Left colon (tissue), 2 donors: ENCODE measurements at places on chromosomes 2 and 18. TPM values are rescaled to one million over a fixed set of nuclear protein-coding genes. Genes with fewer than 3 reads are reported as not detected.
A peak's percentile ranks its signal among the peaks of the same experiment; 100 is the strongest.

DNA sequence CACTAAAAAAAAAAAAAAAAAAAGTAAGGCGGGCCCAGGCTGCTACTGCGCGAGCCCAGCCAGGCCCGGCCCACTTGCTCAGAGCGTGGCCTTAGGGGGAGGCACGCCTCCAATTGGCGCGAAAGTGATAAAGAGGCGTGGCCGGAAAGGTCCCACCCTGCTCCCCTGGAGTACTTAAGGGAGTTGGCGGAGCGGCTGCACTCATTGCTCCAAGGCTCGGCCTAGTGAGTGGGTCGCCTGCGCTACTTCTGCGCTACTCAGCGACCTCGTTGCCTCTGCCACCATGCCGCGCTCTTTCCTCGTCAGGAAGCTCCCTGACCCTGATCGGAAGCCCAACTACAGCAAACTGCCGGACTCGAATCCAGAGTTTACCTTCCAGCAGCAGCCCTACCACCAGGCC lies 36.9 kb downstream of the UNC80 start:
- DNase-seq, result no peak

The SLC30A3 gene
- not detected for total RNA-seq

DNA sequence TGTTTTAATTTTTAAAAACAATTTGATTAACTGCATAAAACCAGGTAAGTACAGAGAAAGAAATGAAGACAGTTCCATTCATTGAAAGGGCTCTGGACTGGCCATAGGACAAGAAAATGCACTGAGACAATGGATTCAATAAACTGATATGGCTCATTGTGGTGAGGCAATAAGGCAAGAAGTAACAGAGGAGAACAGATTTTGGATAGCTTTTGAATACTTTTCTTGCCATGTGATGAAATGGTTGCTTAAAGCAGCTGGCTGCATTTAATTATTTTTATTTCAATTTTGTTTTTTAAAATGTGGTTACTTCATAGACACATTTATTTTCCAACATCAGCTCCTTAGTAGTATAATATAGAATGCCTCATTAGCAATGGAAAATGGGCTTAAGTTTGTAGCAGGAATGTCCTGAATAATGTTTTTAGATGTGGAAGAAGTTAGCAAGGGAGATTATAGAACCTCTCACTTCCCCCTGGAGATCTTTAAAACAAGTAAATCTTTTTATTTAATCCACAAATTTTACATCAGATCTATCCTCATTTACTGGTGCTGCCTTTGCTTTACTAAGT lies 646.9 kb upstream of the ZEB2 start:
- DNase-seq, result no peak

DNA sequence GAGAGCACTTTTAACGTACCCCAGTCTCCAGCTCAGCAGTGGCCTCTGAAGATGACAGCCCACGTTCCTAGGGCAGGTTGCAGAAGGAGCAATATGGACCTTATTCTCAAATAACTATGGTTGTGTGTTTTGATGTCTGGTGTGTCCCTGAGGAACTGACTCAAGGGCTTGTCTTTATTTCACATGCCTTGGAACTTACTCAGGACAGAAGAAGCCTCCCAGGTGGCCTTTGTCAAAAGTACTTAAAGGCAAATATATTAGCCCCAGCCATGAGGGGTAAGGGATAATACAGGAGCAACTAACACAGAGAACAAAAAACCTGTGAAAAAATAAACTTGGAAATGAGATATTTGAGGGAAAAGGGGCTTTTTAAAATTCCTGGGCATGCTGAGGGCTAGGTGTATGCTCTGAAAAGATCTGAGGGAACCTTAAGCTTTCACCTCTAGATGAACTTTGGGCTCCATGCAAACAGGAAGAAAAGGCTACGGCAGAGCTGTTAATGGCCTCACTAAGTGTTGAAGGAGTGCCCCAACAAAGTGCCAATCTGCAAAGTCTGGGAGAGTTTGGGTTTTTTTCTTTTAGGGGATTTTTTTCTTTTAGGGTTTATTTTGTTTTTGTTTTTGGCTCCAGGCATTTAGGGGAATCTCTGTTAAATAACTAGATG lies 40.3 kb downstream of the SRBD1 start:
- DNase-seq, result no peak

DNA sequence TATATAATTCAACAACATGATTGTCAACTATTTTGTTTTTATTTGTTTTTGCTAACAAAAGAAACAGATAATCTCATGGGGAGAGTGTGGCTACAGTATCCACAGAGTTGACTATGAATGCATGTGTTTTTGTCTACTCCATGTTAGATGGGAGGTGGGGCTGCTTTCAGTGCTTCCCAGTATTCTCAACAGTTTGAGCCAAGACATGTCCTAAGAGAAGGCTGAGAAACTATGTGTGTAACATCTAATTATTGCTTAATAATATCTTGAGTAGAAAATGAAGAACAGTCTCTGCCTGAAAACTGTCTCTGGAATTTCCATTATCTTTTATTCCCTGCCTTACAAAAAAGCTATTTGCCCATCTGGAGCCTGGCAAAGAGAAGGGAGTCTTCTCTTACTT lies 178.8 kb upstream of the MMADHC start:
- no peak for DNase-seq

GRCh38 chr2:23414106-23414505 lies 29.1 kb downstream of the KLHL29 start:
- no peak for DNase-seq

DNA sequence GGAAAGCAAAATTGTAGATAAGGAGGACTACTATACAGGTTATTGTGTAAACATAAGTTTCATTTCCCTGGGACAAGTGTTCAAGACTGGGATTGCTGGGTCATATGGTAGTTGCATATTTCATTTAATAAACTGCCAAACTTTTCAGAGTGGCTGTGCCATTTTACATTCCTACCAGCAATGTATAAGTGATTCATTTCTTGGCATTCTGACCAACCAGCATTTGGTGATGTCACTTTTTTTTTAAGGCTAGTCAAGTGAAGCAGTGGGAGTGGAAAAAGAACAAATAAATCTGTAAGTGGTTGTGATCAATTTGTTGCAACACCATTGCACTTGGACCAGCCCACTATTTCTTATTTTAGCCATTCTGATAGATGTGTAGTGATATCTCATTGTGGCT lies 5.2 kb upstream of the CHCHD5 start:
- no peak for DNase-seq

- no peak for DNase-seq
Measured at GRCh38 chr2:95292623-95293260, 4.4 kb upstream of the KCNIP3 start.

DNA sequence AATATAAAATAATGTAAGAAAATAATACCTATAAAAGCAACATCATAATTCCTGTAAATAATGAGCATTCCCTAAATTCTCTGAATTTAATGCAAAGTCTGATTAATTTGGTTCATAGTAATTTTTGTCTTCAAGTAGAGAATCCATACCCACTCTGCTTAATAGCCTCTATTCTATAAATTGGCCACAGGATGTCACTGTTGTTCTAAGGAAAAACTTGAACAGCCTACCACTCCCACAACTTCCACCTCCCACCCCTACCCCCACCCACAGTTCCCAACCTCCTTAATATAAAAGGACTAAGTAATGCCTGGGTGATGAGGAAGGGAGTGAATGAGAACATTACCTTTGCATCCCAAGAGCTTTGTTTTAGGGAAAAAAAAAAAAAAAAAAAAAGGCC lies 27.2 kb upstream of the BBS5 start:
- DNase-seq, result no peak

- no peak for DNase-seq
Measured at GRCh38 chr2:104787298-104788065, 66.4 kb upstream of the POU3F3 start.

GRCh38 chr2:37523814-37524362 lies 147.6 kb downstream of the CDC42EP3 start:
- DNase-seq, result peak; percentile 46

GRCh38 chr2:42839809-42840501 lies 47.6 kb upstream of the HAAO start:
- DNase-seq, result peak; percentile 7
